ENCODE measurements at places on chromosomes 16 and 17.

DNA sequence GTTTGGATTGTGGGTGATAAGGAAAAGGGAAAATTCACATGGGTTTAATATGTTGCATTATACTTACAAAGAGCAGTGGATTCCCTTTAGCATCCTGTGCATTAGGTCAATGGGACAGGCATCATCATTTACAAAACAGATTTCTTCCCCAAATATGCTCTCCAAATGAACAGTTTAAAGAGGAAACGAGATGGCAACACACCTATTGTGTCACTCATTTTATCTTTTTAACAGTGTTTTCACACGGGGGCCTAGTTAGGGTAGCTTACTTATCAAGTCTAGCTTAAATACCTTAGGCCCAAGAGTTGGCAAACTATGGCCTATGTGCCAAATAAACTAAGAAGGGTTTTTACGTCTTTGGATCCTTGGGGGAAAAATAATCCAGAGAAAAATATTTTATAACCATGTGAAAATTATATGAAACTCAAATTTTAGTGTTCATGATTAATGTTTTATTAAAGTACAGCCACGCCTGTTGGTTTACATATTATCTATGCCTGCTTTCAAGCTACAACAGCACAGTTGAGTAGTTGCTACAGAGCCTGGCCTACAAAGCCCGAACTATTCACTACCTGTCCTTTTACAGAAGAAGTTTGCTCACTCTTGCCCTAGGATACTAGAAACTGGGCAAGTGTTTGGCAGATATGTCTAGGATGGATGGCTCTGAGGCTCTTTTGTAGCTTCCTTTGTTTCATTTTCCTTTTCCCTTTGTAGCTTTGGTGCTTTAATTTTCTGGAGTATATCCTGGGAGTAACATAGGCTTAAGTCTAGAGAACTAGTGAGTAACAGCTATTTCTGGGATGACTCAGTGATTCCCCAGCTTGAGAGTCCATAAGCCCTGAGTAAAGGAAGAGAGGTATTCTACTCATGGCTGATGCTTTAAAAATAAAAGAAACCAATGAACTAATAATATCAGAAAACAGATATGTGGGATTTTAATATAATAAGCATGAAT, 12.4 kb downstream of the NUP93 start:
- DNase-seq, result no peak

DNA sequence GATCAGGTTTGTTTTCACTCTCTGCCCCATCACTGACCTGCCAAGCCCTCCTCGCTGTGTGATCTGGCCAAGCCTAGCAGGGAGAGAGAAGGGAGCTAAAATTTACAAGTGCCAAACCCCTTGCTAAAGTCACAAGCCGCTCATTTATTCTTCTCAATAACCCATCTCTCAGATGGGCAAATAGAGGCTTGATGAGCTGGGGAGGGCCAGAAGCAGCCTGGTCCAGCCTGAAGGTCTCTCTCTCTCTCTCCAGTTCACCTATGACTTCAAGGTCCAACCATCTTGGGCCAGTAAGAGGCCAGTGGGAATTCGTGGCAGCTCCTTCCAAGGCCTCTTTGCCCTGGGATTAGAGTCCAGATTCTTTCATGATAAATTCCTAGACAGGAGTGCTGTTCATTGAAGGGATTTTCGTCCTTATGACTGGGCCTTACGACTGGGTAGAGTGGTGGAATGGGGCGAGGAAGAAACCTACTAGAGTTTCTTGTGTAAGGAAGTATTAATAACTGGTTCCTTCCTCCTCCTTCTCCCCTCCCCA, 3.4 kb downstream of the CA7 start:
- DNase-seq, result no peak

GRCh38 chr17:21376081-21376758, at the start of gene KCNJ12:
Gene KCNJ12 (plus strand): TSS chr17:21376357. CDS start chr17:21415343, 38,986 bp downstream.
- no peak for DNase-seq

GRCh38 chr17:82346342-82347300, 12.4 kb upstream of the TEX19 start:
- no peak for DNase-seq

DNA sequence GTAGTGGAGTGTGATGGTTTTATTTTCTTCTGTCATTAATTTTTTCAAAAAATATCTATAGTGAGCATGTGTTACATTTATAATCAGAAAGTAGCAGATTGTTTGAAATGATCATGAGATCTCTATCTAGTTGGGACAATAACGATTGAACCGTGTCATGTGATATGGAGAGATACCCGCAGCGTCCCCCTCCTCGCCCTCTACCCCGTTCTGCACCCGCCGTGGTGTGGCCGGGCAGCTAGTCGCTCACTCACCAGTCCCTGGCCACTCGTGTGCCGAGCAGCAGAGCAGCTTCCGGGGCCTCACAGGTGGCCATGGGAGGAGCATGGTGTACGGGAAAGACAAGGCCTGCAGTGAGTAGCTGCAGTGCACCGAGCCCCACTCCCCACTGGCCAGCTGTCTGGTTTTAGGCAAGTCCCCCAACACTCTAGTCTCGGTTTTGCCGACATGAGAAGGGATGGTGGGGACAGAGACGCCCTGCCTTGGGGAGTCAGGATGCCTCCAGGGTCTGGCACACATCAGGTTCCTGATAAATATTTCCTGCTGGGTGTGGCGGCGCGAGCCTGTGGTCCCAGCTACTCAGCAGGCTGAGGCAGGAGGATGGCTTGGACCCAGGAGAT, 15.3 kb downstream of the MLYCD start:
- no peak for DNase-seq

DNA sequence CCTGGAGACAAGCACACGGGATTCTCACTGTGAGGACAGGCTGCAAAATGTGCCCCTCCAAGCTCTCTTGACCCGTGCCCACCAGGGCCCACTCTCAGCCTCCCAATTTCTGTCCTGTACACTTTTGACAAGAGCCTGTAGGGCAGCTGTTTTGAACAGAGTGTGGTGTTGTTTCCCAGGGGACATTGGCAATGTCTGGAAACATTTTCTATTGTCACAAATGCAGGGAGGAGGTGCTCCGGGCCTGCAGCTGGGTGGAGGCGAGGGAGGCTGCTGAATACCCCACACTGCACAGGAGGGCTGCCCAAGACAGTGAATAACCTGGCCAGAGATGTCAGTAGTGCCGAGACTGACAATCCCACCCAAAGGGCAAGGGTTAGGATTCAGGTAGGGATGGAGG, 10.5 kb downstream of the CEP295NL start:
- DNase-seq, result no peak

- DNase-seq, result no peak
Measured at GRCh38 chr17:59769887-59770286, 62.4 kb downstream of the VMP1 start.

DNA sequence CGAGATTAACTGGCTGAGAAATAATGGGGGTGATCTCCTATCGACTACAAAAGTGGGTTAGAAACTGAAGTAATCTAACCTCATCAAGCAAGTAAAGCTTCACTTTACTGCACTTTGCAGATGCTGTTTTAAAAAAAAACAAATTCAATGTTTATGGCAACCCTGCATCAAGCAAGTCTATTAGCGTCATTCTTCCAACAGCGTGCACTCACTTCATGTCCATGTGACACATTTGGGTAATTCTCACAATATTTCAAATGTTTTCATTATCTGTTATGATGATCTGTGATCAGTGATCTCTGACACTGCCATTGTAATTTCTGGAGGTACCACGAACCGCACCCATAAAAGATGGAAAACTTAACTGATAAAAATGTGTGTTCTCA, 70.8 kb downstream of the KANSL1 start:
- no peak for DNase-seq

GRCh38 chr16:81237942-81238295, 570 bp upstream of the BCO1 start:
- no peak for DNase-seq

DNA sequence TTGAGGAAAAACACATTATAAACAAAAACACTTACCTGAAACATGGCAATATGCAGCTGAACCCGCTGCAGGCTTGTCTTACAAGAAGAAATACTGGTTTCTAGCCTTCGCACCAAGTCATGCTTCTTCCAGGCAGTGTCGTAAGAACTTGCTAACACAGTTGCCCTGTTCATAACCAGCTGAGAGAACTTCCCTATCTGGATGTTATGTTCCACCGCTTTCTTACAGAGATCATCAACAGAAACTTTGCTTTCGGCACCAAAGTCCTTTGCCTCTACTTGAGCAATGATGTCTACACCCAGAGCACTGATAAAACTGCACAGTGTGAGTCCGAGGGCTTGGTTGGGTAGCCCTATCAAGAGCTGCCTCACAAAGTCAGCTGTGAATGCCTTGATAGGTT, 27.9 kb upstream of the ARL6IP1 start:
- no peak for DNase-seq

- DNase-seq, result peak; percentile 36
Measured at GRCh38 chr16:80931801-80932707, 74.6 kb downstream of the CMC2 start.

GRCh38 chr17:59892251-59892923, 356 bp downstream of the TUBD1 start:
- no peak for DNase-seq

DNA sequence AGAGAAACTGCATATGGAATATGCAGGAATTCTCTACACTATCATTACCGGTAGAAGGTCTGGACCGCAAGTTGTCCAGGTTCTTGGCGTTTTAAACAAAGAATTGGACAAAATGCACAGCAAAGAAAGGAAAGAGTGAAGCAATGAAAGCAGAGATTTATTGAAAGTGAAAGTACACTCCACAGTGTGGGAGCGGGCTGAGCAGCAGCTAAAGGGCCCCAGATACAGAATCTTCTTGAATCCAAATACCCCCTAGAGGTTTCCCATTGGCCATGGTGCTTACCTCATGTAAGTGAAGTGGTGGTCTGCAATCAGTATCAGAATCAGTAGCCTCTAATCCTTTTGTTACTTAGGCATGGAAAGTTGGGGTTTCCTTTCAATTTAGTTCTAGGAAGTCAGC, 178.5 kb upstream of the IRX3 start:
- no peak for DNase-seq

GRCh38 chr16:86565644-86566511, 751 bp upstream of the FOXC2 start:
- no peak for DNase-seq

DNA sequence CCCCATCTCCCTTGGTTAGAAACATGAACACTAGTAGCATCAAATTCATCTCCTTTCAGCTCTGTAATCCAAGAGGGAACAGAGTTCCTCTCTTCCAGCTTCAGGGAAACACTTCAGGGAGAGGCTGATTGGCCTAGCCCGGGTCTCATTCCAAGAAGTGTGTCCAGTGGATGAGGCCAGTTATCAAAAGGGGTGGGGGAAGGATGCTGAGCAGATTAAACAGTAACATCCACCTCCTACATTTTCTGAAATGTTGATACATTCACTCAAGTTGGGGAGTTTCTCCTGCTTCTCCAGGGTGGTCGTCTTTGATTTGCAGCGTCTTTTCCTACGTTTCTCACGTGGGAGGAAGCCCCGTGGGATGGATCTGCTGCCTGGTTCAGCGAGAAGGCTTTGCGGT, 62.9 kb upstream of the WSB1 start:
- no peak for DNase-seq

DNA sequence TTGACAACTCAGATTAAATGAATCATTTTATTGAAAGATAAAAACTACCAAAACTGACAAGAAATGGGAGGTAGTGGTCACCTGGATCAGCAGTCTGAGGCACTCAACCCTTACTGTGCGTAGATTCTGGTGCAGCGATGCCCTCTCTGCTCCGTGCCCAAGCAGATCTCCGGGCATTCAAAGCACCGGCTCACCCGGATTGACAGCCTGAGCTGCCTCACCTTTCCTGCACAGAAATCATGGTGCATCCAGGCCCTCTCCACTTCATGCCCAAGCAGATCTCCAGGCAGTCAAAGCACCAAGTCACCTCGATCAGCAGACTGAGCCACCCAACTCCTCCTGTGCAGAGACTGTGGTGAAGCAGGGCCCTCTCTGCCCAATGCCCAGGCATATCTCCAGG, 196.8 kb downstream of the CA10 start:
- DNase-seq, result no peak

DNA sequence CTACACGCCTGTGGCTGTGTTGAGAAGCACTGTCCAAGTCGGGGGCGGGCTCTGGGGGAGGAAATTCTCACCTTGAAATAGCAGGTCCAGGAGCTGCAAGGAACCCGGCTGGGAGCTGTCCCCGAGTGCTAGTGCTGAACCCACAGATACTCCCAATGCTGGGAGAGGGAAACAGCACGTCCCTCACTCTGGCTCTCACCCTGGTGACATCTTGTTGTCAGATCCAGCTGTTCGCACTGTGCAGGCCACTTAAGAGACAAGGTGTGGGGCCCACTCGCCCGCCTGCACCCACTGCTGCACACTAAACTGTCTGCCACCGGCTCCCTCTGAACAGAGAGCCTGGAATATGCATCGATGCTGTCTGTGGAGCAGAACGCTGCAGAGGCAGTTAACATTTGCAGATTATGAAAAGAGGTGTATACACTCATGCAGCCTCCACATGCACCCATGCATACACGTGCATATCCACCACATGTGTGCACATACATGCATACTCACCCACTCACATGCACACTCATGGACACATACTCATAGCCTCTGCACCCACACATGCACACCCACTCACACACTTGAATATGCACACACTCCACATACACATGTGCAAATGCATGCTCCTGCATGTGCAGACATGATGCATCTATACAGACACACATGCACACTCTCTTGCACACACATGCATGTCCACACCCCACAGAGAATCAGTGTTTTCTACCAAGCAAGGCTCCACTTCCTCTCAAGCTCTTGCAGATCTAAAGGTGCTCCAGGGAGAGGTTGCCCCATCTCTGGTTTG, 42.0 kb downstream of the MGAT5B start:
- no peak for DNase-seq

GRCh38 chr17:62704381-62704971, 77.0 kb downstream of the MRC2 start:
- no peak for DNase-seq

DNA sequence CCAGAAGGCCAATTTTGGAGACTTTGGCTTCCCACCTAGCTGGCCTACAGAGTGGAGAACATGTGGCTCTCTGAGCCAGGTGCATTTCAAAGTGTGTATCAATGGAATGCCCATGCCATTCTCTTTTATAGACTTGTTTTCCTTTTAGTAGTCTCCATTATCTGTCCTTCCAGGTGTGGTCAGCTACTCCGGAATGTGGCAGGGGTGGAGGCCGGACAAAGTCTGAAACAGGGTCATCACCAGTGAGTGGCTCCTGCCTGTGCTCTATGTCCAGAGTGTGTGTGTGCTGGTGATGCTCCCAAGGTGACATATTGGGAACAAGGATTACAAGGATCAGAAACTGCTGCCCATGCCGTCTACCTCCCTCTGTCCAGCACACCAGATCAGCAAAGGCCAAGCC, 3.8 kb upstream of the TMEM220 start:
- DNase-seq, result no peak

Data from immature natural killer cell (primary cell).